ENCODE measurements at places on chromosomes 7 and 10. TPM values are rescaled to one million over a fixed set of nuclear protein-coding genes. Genes with fewer than 3 reads are reported as not detected.

DNA sequence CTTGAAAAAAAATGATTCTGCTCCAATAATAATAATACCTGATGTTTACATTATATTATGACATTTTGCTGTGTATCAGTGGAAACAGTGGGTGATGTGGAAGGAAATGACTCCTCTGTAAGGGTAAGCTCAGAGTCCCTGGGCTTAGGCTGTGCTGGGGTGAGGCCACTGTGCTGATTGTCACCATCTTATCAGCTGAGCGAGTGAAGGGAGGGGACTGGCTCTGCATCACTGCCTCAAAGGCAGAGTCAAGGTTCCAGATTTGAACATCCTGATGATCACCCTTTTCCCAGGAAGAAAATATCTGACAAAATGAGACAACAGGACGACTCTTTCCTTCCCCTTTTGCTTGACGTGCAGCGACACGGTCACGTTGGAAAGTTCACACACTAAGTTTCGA, 24.0 kb upstream of the HABP2 start:
- ATAC-seq = no peak

GRCh38 chr10:118277871-118278270, 64.3 kb downstream of the FAM204A start:
- ATAC-seq = no peak

GRCh38 chr10:71264345-71265200, 52.2 kb downstream of the UNC5B start:
- ATAC-seq = peak; percentile 40

DNA sequence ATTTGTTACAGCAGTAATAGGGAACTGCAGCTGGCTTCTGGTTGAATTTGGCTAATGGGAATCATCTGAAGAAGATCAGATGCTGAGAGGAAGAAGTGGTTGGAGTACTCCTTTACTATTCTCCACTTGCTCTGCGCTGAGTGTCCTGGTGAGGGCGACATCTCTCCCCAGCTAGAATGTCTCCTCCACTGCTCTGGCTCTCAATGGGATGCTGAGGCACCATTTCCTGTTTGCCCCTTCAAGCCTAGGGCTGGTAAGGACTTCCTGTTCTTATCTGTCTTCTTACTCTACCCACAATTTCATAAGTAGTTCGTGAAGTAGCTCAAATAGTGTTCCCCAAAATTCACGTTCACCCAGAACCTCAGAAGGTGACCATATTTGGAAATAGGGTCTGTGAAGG, 43.2 kb upstream of the TES start:
- ATAC-seq = no peak

DNA sequence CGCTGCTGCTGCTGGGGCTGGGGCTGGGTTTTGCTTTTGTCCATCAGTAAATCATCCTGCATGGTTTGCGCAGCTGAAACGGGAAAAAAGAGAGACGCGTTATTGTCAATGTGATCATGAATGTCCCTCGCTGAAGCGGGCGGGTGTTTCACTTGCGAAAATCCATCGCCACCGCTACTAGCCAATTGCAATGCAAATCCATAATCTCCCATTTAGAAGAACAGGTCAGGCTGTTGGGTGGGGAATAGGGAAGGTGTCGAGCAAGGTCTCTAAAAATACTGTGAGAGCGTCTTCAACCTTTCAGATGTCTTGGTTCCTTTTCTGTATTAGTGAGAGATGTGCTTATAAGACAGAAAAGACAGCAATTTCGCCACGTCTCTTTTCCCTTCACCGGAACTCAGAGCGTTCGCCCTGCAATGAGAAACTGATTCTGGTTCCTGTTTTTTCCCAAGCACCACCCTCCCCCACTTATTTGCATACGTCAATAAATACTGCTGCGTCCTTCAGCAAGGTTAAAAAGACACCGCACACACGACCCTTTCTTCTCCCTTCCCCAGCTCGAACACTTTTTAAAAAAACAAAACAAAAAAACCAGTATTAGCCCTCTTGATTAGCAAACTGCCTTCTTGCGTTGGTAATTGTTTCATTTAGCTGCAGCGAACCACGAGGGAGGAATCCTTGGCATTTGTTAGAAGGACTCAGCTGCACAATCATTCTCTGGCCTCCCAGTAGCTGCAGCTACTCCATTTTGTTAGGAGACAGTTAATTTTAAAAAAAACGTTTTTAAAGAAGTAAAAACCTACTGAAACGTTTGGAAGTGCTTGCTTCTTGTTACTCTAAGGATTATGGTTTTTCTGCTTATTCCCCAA, 50.4 kb downstream of the CPEB3 start:
- peak; percentile 49 for ATAC-seq

GRCh38 chr10:122551450-122551849, 9.1 kb upstream of the DMBT1 start:
- no peak for ATAC-seq

- no peak for ATAC-seq
Measured at GRCh38 chr7:96995406-96996110, 9.8 kb upstream of the DLX6 start.

DNA sequence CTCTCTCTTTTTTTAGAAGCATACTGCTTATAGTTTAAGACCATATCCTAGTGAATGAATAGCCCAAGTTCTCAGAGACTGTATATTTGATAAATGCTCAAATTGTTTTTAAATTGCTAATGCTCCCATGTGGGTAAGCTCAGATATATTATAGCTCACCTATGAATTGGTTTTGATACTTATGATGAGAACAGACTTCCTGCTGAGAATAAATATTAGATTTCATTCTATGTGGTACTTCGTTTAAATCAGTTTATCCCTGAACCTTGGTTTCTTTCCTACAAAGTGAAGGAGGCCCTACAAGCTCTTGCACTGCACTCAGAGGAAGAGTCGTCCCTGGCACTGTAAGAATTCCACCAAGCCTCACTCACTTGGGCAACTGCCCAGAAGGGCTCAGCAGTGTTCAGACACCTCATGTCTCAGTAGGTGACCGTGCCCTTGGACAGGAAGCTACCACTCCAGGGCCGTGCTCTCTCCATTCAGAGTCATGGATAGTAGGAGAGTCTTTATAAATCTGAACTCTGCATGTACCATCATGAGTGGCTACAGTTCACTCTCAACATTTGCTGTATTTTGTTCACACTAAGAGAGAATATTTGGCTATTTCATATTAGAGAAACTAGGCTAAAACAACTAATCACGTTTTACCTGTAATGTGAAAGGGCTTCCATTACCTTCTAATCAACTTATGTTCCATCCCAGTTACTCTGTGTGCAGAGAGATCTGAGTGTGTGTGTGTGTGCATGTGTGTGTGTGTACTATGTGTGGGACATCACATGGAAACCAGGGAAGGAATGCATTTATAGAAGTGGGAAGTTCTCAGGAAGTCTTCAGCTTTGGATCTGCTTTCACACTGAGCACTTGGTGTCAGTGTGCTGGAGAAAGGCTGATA, 93.8 kb downstream of the PTPRE start:
- peak; percentile 28 for ATAC-seq

GRCh38 chr7:102413611-102414010, 17.4 kb downstream of the PRKRIP1 start:
- no peak for ATAC-seq

GRCh38 chr7:74575083-74575784, 82.3 kb upstream of the GTF2I start:
- peak; percentile 91 for ATAC-seq

- ATAC-seq = no peak
Measured at GRCh38 chr7:81883801-81884393, 114.0 kb upstream of the HGF start.

- no peak for ATAC-seq
Measured at GRCh38 chr7:140209866-140210609, 33.3 kb upstream of the KDM7A start.

Gene AKR1C8
- not detected for total RNA-seq

Gene PLCE1
- 0.56 TPM for total RNA-seq

Gene CDHR1
- total RNA-seq = 29.0 TPM

Gene HOXA1
- total RNA-seq = 3.2 TPM
